RWPE2 (cell line): ENCODE measurements at places on chromosomes 3 and 15.

DNA sequence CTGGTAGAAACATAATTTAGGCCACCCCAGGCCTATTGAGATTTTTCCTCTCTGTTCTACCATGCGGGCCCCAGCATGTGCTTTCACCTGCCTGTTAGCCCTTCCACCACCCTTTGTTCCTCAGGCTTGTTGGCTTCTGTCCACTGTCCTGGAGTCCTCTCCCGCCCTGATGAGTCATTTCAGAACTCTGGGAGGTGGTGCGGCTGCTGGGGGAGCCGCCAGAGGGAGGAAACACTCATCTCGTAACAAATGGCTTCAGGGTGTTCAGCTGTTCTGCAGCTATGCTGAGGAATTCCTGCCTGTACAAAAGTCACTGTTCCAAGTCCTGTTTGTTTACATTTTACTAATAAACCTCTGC lies 36.3 kb downstream of the LRTM1 start:
- DNase-seq = peak; percentile 92

DNA sequence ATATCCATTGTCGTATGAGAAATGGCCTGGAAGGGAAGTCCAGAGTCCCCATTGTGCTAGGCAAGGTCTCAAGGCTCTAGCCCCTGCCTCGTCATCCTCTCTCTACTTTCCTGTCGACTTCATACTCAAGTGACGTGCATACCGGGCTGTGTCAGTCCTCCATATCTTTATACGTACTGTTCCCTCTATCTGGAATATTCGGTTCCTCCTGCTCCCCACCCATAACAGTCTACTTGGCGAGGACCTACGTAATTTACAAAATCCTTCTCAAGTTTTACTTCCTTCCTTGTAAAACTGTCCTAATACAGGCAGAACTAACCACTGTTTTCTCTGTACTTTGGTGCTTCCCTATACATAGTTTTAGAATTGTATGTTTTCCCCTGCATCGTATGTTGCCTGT lies 2.2 kb upstream of the ALPK3 start:
- no peak for DNase-seq

GRCh38 chr3:197183582-197183981 lies 114.8 kb downstream of the DLG1 start:
- DNase-seq = no peak

DNA sequence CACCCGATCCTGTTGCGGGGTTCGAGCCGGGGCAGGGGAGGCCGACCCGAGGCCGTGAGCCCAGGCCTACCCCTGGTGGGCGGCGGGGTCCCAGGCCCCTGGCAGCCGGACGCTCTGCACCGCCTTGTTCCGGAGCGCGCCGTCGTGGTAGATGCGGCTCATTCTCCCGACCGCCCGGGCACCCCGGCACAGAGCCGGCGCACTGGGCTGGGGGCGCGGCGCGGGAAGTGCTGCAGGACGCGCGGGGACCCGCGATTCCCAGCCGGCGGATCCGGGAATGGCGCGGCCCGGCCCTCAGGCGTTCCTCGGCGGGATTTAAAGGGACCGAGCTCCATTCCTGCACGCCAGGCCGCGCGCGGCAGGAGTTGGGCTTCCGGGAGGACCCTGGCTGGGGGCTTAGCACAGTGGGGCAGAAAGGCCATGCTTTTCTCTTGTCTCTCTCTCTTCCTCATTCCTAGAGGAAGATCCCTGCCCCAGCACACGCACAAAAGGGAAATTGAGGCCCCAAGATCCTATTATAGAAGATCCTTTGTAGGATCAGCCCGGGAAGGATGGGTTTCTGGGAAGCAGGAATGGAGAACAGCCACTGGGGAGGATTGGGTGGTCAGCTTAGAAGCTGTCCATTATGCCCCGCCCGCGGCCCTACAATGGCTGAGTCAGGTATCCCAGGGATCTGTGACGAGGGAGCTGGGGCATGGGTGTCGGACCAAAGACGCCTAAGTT lies at the start of gene ARPIN:
ARPIN (minus strand) TSS at position 279 of the 723 bp plus-strand sequence; CDS start at position 162, 117 bp downstream.
- peak; percentile 79 for DNase-seq

DNA sequence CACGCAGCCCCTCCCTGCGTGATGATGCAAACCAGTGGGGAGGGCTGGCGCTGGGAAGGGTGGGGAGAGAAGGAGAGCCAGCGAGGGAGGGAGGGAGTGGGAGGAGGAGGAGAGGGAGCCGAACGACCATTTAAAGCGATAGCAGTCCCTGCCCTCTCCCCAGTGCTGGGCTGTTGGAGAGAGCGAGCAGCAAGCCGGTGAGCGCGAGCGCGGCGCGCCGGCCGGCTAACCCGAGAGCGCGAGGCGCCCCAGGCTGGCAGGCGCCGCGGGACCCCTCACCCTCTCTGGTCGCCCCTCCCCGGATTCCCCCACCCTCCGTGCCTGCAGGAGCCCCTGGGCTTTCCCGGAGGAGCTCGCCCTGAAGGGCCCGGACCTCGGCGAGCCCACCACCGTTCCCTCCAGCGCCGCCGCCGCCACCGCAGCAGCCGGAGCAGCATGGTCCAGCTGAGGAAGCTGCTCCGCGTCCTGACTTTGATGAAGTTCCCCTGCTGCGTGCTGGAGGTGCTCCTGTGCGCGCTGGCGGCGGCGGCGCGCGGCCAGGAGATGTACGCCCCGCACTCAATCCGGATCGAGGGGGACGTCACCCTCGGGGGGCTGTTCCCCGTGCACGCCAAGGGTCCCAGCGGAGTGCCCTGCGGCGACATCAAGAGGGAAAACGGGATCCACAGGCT lies at the start of gene GRM7:
GRM7 (plus strand) TSS at position 162 of the 671 bp plus-strand sequence.
- DNase-seq = no peak
